Epithelial cell of prostate (primary cell): ENCODE measurements at places on chromosomes 5 and 9.

- peak; percentile 52 for DNase-seq
Observed at GRCh38 chr5:173567548-173567947, 48.9 kb downstream of the BOD1 start.

- DNase-seq = no peak
Observed at GRCh38 chr9:13744261-13744901, 464.9 kb upstream of the MPDZ start.

DNA sequence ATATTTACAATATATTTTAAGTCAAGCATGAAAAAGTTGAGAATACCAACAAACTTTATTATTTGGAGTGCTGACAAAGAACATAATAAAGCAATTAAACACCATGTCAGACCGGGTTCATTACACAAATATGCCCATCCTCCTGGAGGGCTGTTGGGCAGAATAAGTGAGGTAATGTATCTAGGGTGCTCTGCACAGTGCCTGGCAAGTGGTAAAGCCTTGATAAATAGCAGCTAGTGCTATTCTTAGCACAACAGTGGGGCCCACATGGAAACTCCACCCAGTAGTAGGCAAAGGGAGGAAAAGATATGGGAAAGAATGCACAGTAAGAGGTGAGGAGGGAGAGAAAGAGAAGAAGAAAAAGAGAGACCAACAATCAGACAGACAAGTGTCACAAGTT is 97.7 kb downstream of the SLC1A3 start:
- DNase-seq = no peak

DNA sequence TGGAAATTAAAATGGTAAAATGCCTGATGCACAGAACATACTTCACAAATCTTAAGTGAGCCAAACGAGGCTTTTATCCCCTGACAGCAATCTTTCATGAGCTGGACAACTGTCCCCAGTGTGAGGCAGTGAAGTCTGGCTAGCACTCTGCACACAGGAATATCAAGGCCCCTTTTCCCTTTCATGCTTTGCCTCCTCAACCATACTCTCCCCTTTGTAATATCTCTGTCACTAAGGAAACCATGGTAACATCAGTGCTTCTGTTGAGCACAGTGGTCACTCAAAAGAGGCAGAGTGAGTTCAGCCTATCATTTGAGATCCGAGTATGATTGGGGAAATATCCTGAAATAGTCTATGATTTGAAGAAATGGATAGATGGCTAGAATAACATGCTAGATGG is 318.3 kb downstream of the ENC1 start:
- no peak for DNase-seq

- no peak for DNase-seq
Observed at GRCh38 chr5:175579742-175580432, 78.0 kb upstream of the HRH2 start.

DNA sequence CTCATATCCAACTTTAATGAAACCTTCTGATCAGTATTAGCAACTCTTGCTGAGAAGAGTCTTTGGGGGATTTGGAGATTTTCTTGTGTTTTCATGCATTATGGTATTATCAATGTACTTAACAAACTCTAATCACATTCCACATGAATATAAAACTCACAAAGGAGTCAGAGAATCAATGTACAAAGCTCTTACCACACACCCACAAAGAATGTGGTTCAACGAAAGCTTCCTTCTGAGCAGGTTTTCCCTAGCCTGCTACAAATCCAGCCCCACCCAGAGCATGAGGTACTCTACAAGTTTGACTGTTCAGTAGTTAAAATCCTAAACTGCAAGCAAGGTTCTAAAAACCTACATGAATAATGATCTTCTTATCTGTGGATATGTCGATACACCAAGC is 210.1 kb downstream of the TARS1 start:
- peak; percentile 62 for DNase-seq

DNA sequence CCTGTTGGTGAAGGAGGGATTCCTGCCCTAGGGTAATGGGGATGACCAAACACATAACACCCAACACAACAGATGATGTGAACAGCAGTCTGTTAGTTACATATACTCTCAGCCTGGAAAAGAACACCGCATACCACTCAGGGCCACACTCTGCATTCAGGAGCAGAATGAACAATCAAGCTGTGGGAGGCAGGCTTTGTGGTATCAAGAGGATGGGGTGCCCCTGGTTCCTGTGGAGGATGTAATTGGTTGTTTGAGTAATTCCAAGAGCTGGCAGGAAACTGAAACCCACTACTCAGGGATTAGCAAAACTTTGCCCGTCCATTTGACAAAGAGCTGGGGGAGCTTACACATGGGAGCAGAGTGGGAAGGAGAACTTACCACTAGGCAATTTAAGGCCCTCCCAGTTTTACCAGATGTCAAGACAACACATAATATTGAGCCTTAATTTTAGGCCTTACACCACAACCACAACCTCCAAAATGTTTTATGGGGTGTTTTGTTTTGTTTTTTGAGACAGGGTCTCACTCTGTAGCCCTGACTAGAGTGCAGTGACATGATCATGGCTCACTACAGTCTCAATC is 15.6 kb upstream of the PRKAA1 start:
- DNase-seq = no peak
